Activated CD4-positive, alpha-beta T cell treated with anti-CD3 and anti-CD28 coated beads for 36 hours (primary cell): ENCODE measurements at places on chromosomes 7 and 10. TPM values are rescaled to one million over a fixed set of nuclear protein-coding genes. Genes with fewer than 3 reads are reported as not detected.

The AGR3 gene
- total RNA-seq = not detected

The SLC29A4 gene
- 1.7 TPM for total RNA-seq

The ZNF425 gene
- total RNA-seq = 0.43 TPM

The CCT6A gene
- 237 TPM for total RNA-seq

The MMRN2 gene
- not detected for total RNA-seq

The CYREN gene
- 40.5 TPM for total RNA-seq

The MRLN gene
- total RNA-seq = not detected

The NOS3 gene
- 9.3 TPM for total RNA-seq

The LRRD1 gene
- not detected for total RNA-seq

The PSMC2 gene
- 145 TPM for total RNA-seq

The SPACDR gene
- 4.2 TPM for total RNA-seq

DNA sequence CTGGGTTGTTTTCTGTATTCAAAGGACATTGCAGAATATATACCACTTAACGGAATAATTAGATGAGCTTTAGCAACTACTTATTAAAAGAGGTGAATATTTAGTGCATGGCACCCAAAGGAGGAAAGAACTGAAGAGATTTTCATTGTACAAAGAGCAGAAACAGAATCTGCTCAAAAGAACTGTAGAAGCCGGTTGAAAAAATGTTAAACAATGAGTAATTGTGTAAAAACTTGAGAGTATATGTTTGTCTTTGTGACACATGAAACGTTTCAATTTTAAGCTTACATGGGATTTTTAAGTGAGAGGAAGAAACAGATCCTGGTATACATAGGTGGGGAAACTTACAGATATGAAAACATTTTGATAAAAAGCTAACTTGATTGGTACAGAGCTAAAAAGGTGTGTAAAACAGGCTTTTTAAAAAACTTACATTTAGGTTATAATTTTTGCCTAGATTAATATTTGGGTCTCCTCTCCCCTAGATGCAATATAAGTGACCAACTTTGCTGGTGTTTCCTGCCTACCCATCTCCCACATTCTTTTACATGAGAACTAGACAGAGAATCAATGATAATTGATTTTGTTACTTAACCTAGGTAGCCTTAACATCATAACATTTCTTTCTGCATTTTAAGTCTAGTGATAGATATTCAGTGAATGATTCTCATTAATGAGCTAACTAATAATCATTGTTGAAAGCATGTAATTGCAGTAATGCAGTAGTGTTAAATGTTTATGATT, 6.8 kb downstream of the ARL5B start:
- no peak for DNase-seq

- no peak for DNase-seq
Measured at GRCh38 chr7:110170841-110171240, 920.1 kb upstream of the LRRN3 start.

- peak; percentile 30 for DNase-seq
Measured at GRCh38 chr7:45178241-45179225, 20.9 kb downstream of the RAMP3 start.

DNA sequence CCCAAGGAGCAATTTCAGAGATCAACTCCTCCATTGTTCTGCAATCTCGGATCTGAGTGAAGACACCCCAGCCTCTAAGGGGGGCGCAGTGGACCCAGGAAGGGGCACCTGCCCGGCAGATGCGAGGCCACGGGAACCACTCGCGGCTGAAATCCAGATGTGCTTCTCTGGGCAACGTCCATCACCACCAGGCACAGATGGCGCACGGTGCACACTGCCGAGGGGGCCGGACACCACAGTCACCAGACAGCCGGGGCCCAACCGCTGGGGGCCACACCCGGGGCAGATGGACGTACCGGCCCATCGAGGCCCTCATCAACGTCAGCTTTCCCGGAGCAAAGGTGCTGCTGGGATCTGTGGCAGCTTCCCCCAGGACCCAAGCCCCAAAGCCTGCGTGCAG, 16.9 kb upstream of the ADGRA1 start:
- DNase-seq = no peak

- no peak for DNase-seq
Measured at GRCh38 chr7:154504918-154505317, 452.7 kb downstream of the DPP6 start.

GRCh38 chr10:17622061-17622460, 4.9 kb upstream of the HACD1 start:
- DNase-seq = no peak

DNA sequence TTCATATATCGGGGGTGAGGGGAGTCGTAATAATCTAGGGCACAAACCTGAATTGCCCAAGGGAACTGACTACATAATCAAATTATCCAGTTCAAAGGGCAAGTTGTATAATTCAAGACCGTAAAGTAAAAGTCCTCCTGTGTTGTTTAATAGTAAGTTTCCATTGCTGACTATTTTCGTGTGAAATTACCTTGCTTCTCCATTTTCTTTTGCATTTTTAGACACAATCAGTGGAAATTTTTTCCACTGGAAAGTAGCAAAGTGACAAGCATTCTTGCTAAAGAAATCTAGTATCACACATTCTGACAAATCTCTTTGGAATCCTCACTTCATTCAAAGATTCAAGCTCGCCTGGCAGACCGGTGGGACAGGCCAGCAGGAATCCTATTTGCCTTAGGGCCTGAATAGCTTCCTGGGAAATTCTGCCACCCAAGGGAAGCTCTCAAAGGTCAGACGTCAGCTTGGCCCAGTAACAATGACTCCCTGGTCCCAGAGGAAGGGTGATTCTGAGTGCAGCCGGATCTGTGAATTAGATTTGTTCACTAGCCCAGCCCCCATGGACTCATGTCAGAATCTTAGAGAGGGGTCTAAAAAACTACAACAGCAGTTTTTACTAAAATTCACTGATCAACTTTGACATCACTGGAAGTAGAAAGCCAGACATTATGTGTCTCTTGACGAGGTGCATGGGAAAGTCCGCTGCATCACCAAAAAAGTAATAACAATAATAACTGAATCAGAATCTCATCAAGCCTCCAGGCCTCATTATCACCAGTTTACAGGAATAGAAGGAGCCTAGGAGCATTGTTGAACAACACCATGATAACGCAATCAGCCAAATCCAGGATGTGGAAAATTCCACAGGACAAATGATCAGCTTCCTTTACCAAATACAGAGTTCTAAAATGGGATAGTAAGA, 161.0 kb downstream of the SKIDA1 start:
- DNase-seq = no peak

DNA sequence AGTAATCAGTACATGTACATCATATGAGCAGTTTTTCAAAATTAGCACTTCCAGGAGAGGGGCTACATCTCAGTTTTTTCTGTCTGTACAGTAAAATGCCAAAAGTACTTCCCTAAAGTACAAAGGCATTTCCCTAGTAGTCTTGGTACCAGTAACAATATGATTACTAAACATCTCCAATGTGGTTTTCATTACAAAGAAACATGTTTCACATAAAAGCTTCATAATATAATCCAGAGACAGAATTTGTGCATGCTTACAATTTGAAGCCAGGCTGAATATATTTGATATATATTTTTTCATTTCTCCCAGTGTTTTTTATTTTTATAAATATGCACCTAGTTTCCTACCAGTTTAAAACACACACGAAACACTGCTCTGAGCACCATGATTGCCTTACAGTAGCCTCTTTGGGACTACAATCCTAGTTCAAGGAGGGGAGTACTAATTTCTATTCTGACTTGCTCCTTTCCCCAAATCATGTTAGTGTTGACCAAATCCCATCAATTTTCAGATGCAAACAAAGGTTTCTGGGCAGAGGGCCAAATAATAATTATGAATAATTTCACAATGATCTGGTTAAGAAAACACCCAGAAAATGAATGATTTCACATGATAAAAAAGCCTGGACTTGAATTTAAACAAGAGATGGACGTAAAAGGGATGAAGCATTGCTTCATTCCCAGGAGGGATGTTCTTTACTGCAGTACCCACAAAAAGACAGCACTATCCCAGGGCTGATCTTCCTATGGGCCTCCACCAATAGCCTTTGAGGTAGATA, 201.3 kb downstream of the SLC25A13 start:
- no peak for DNase-seq

DNA sequence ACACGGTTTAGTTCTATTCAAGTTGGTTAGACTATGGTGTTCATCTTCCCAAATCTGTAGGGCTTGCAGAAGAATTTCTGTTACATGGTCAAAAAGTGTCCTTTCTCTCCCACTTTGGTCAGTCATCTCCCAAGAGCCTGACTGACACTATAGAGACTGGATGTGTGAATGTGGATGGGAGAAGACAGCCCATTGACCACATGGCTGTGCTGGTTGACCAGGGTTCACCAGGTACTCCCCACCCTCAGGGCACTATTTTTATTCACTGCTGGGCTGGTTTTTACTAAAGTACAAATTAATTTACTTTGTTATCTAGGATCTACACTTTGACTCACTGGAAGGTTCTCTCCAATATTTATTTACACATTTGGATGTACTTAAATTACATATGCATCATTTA, 2.3 kb downstream of the ZNF804B start:
- DNase-seq = no peak

DNA sequence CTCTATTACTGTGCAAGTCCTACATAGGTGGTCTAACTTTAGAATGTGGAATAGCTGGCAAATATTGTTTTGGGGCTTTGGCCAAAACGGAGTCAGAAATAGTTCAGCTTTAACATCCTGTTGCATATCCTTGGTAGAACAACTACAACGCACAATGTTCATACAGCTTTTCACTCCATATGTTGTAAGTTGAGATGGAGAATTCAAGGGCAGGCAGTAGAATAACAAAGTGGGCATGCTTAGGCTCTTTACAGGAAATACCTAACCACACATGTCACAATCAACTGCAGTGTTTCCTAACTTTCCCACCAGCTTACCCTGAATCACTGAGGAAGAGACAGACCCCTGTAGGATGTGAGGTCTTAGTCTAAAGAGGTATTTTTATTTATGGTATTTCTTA, 122.3 kb downstream of the PPP1R3A start:
- DNase-seq = no peak

DNA sequence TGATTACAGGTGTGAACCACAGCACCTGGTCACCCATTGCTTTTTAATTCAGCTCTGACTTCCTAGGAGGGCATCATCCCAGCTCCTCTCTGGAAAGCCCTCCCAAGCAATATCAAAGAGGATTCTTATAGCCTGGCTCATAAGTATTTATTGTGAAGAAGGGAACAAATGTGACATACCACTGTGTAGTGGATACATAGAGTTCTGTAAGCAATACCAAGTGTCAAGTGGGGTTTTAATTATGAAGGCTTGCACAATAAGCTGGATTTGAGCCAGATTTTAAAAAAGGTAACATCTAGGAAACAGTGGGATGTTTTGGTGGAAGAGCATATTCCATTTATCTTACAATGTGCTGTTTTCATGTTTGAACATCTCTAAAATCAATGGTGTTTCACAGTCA, 19.0 kb upstream of the PRTFDC1 start:
- no peak for DNase-seq

DNA sequence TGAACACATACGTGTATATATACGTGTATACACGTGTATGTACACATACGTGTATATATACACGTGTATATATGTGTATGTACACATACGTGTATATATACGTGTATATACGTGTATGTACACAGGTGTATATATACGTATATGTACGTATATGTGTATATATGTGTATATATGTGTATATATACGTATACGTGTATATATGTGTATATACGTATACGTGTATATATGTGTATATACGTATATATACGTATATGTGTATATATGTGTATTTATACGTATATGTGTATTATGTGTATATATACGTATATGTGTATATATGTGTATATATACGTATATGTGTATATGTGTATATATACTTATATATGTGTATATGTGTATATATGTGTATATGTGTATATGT, 44.3 kb downstream of the CD36 start:
- no peak for DNase-seq

DNA sequence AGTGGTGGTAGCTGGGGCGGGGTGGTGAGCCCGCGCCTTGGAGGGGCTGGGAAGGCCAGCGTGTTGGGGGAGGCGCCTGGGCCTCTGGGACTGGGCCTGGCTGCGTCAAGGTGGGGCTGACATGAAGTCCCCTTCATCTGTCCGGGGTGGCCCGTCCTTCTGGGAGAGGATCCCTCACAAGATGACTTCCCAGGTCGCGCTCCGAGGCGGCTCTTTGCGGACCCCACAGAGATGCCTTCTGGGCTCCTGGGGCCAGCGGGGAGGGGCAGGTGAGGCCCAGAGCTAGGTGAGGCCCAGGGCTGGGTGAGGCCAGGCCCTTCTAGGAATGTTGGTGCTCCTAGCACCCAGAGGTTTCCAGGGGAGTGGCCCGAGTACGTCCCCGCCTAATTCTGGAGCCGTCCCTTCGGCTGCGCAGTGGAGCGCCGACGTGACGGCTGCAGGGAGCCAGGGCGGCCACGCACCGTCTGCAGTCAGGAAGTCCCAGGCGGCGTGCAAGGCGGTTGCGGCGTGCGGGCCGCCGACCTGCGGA, 58.2 kb upstream of the NUPR2 start:
- no peak for DNase-seq

DNA sequence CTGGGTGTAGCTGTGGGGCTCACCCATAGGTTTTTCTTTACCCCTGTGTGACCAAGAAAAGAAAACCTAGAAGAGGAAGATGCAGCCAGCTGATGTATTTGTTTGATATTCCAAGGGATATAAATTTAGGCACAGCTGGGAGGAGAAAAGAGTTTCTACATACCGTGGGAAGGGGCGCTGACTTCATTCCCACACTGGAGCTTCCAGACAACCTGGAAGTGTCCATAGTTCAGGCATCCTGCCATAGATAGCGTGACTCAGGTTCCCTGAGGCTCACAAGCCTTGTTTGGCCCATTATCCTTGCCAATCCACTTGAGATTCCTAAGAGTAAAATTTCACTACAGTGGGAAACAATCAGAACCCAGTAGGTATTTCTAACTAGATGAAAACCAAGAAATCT, 371.7 kb upstream of the NRP1 start:
- no peak for DNase-seq

DNA sequence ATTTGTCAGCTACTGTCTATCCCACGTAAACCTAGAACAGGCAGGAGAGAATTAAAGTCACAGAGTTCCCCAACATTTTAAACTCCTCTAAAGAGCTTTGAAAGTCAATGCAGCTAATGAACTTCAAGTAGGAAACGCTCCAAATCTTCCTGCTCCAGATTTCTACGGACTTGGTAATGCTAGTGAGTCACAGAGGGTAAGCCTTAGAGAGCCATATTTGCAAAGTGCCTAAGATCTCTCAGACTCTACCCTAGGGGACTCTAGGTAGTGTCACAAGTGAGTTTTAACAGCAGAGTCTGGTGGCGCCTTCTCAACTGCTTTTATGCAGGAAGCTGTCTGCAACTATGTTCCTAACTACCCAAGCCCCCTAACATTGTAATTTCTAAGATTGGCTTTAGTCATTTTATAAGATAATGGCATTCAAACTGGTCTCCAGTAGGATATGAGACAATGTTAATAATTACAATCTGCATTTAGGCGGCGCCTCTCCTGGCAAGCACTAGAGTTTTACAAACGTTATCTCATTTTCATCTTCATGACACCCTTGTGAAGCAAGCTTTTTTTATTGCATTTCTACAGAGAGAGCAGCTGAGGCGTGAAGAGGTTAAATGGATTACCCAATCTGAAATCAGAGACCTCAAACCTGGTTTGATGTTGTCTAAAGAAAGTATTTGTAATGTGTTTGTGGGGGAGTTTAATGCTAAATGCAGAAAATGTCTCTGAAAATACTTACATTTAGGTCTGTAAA, 22.0 kb upstream of the FZD1 start:
- no peak for DNase-seq
